ENCODE measurements at places on chromosomes 3 and 15. TPM values are rescaled to one million over a fixed set of nuclear protein-coding genes. Genes with fewer than 3 reads are reported as not detected.
A peak's percentile ranks its signal among the peaks of the same experiment; 100 is the strongest.

The FOXB1 gene
- total RNA-seq: 0.64 TPM

The GOLGA8G gene
- total RNA-seq: not detected

The PCSK6 gene
- total RNA-seq: 10.6 TPM

The ATP13A5 gene
- total RNA-seq: not detected

The PCOLCE2 gene
- total RNA-seq: 14.6 TPM

GRCh38 chr3:172315401-172316091 is 132.7 kb downstream of the GHSR start:
- peaks cover 25% of the 10 kb centered on the region for H3K36me3 ChIP-seq
- H3K27ac ChIP-seq: no peak overlapping the region
- H3K4me1 ChIP-seq: no peaks in the 10 kb centered on the region
- no peaks in the 10 kb centered on the region for H3K27me3 ChIP-seq
- no peak overlapping the region for H3K4me3 ChIP-seq

GRCh38 chr3:135226057-135226456 is 431.0 kb downstream of the EPHB1 start:
- DNase-seq: no peak
- H3K36me3 ChIP-seq: no peaks in the 10 kb centered on the region
- H3K4me3 ChIP-seq: no peak overlapping the region
- H3K27me3 ChIP-seq: no peaks in the 10 kb centered on the region
- H3K4me1 ChIP-seq: no peaks in the 10 kb centered on the region
- no peak overlapping the region for H3K27ac ChIP-seq

- H3K4me1 ChIP-seq: no peaks in the 10 kb centered on the region
- no peaks in the 10 kb centered on the region for H3K36me3 ChIP-seq
- DNase-seq: no peak
- no peak overlapping the region for H3K4me3 ChIP-seq
- H3K27ac ChIP-seq: no peak overlapping the region
Measured at GRCh38 chr3:36957862-36958686, 13.2 kb upstream of the TRANK1 start.

- H3K4me1 ChIP-seq: no peaks in the 10 kb centered on the region
- no peak overlapping the region for H3K4me3 ChIP-seq
- no peaks in the 10 kb centered on the region for H3K36me3 ChIP-seq
Measured at GRCh38 chr15:68407886-68408881, 23.8 kb downstream of the ITGA11 start.

DNA sequence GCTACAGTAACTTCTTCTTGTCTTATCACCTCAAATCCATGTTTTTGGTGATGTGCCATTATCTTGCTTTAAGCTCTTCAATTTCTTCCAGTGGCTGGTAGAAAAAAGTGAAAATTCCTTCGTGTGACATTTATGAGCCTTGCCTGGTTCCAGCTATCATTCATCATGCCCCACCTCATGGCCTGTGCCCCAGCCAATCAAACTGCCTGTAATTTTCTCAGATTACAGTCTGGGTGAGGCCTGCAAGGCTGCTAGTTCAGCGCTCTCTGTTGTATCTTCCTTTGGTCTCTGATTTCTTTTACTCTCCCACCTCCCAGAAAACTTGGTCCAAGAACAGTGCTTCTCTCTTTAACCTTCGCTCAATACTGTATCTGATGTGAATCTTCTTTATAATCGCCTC is 249.3 kb upstream of the ZNF717 start:
- no peaks in the 10 kb centered on the region for H3K4me1 ChIP-seq
- no peak overlapping the region for H3K27ac ChIP-seq
- no peaks in the 10 kb centered on the region for H3K36me3 ChIP-seq

DNA sequence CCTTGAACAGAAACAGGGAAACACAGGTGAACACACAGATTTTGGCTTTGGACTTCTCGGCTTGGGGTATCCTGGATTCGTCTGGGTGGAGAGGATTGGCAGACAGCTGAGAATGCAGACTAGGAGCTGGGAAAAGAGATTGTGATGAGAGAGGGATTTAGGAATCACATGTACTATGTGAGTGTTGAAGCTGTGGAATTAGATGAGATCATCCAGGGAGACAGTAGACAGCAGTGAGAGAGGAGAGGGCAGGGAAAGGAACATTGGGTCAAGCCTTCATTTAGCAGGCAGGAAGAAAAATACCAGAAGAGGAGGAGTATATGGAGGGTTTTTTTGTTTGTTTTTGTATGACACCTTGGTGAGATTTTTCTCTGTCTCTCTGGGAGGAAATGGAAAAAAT is 262.1 kb upstream of the TBL1XR1 start:
- H3K4me3 ChIP-seq: no peak overlapping the region
- H3K27me3 ChIP-seq: no peaks in the 10 kb centered on the region
- peak overlapping the region; percentile 41 for H3K27ac ChIP-seq
- no peak for DNase-seq

- H3K36me3 ChIP-seq: no peaks in the 10 kb centered on the region
- no peak for DNase-seq
- peaks cover 58% of the 10 kb centered on the region for H3K4me1 ChIP-seq
- no peaks in the 10 kb centered on the region for H3K27me3 ChIP-seq
- H3K4me3 ChIP-seq: no peak overlapping the region
Measured at GRCh38 chr3:171790898-171791691, 19.2 kb downstream of the PLD1 start.

GRCh38 chr3:13839726-13840340 is 40.0 kb downstream of the WNT7A start:
- H3K4me1 ChIP-seq: no peaks in the 10 kb centered on the region
- H3K27ac ChIP-seq: no peak overlapping the region
- no peaks in the 10 kb centered on the region for H3K36me3 ChIP-seq

- H3K27me3 ChIP-seq: no peaks in the 10 kb centered on the region
- no peak overlapping the region for H3K4me3 ChIP-seq
- H3K27ac ChIP-seq: no peak overlapping the region
- H3K4me1 ChIP-seq: no peaks in the 10 kb centered on the region
- no peak for DNase-seq
Measured at GRCh38 chr3:8952130-8952529, 11.1 kb downstream of the RAD18 start.

DNA sequence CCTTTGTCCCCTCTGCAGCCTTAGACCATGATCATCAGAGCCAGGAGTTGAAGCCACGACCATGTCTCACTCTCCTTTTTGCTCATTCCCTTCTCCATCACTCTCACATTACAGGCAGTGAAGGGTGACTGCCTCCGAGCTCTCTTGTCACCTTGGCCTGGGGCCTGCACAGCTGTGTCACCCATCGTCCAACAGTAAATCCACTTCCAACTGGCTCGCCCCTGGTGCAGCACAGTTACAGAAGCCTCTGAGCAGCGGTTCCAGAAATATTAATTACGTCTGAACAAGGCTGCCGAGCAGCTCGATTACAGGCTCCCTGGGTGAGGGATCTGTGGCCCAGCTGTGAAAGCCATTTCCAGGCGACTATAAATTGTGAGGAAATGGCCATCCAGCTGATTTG is 528.2 kb downstream of the NR2F2 start:
- no peaks in the 10 kb centered on the region for H3K36me3 ChIP-seq
- no peak overlapping the region for H3K27ac ChIP-seq
- no peak for DNase-seq
- no peak overlapping the region for H3K4me3 ChIP-seq

All from Panc1 (cell line).